Cortex of kidney (tissue), 1 donor: ENCODE measurements at places on chromosomes 3 and 15.

GRCh38 chr15:49135911-49136310 is 19.5 kb downstream of the COPS2 start:
- DNase-seq = no peak

DNA sequence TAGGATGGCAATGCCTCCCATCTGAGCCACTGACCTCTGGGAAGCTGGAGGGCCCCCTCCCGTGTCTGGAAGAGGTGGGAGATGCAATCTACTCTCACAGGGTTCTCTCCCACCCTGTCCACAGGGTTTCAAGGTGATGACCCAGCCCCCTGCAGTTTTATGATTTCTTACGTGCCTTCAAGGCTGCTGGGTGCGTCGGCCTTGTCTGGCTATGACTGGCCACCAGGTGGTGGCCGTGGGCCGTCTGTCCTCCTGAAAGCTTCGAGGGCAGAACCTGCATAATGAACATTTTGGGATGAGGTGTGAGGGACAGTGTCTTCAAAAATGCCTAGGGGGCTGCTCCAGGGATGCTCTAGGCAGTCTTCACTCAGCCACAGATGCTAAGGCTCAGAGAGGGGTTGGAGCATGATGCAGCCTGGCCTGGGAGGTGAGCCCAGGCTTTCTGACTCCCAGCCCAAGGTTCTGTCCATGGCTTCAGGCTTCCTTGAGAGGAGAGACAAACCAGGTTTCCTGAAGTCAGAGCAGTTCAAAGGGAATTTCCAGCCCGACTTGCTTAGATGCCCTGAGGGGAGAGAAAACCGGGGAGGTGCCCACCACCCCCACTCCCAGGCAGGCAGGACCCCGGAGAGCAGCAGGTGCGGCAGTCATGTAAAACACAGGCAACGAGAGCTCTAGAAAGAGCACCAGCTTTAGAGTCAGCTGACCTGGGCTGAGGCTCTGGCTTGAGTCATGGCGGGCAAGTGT is 18.7 kb downstream of the ISG20 start:
- no peak for DNase-seq

GRCh38 chr3:58495101-58495500 is 3.2 kb downstream of the KCTD6 start:
- DNase-seq = no peak

DNA sequence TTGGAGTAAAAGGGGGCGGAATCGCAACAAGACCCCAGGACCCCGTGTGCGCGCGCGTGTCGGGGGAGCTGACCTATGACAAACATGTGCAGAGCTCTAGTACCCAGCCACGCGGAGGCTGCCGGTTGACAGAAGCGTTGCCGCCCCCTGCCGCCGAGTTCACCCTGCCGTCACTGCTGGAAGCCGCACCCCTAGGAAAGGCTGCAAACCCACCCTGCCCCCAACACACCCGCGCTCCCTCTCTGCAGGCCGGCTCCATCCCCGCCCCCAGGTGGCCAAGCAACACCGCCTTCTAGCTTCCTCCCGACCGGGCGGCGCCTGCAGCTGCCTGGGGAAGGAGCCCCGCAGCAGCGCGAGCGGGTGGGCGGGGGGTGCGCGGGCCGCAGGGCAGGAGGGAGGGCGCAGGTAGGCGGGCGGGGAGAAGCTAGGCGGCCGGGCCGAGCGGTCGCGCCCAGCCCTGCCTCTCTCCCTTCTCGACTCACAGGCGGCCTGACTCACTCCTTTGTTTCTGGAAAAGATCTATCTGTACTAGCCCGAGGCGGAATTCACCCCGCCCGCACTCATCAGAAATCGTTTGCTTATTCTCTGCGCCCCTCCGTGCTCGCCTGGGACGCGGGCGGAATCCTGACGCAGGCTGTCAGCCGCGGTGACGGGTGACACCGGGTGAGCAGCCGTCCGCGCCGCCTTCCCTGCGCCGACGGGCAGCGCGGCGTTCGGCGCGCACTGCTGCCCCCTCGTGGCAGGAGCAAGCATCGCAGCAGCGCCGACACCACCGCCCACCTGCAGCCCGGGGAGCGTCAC is 160.8 kb downstream of the GAP43 start:
- DNase-seq = no peak
